ENCODE measurements at places on chromosomes 5 and 9.

DNA sequence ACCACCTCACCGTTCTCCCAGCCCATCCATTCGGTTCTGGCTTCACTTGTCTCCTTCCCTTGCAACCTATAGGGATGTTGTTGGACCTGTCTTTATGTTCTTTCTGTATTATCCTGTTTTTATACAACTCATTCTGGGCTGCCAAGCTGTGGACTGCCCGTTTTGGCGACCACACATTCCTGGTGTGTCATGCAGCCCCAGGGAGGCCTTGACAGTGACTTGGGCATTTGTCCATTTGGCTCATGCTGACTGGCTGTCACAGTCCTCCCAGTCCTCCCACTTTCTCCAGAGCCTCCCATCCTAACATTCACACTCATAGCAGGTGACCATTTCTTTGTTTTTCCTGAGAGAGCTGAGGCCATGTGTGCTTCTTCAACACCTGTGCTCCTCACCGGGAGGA is 136.4 kb downstream of the SLF1 start:
- DNase-seq: no peak

GRCh38 chr9:18564018-18564880 is 90.3 kb downstream of the ADAMTSL1 start:
- no peak for DNase-seq

GRCh38 chr5:74641735-74642542 is 1.4 kb upstream of the ENC1 start:
- peak; percentile 90 for DNase-seq

DNA sequence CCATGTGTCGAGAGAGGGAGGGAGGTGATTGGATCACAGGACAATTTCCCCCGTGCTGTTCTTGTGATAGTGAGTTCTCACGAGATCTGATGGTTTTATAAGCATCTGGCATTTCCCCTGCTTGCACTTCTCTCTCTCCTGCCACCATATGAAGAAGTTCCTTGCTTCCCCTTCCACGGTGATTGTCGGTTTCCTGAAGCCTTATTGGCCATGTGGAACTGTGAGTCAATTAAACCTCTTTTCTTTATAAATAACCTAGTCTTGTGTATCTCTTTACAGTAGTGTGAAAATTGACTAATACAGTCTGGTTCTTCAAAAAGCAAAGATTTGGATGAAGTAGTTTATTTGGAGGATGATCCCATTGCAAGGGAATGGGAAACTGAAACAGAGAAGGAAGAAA is 11.3 kb upstream of the MIER3 start:
- no peak for DNase-seq

DNA sequence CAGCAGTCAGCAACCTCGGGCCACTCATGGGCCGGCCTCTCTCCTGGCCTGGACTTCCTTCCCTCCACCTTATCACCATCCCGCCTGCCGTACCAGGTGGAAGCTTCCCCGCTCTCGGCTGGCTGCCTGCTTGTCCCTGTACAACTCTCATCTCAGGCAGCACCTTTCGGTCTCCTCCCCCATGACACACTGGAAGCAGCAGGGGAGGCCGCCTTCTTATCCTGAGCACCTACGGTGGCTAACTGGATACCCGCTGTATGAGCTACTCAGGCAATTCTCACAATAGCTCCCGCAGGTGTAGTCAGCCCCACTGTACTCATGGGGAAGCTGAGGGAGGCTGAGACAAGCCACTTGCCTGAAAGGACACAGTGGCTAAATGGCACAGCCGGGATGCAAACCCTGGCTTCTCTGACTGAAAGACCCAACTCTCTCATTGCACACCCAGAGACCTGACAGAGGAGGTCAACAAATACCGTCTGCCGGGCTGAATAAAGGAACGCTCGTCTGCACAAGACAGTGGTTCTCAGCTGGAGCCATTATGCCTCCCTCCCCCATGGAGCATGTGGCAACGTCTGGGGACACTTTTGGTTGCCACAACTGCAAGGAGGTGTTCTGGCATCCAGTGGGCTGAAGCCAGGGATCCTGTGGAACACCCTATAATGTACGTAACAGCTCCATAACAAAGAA is 9.6 kb downstream of the STK10 start:
- no peak for DNase-seq

DNA sequence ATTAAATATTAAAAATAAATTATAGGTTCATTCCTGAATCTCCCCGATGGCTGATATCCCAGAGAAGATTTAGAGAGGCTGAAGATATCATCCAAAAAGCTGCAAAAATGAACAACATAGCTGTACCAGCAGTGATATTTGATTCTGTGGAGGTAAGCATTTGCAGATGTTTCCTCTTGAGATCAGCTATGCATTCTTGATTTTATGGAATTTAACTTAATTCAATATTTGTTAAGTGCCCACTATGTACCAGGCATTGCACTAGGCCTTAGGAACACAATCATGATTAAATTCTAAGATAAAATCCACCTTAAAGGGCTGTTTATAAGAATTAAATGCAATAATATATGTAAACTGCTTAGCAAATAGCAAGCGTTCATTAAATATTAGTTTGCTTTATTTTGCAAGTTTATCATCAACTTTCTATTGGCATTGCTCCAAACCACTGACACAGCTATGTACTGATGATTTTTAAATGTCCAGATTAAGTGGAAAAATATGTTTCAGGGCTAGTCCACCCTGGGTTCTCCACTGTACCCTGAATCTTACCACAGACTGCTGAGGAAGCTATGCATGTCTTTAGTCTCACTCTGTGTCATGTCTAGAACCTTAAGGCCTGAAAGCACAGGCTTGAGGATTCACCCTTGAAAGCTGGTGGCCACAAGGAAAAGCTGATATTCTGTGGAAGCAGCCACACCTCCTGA is 33.2 kb downstream of the SLC22A4 start:
- peak; percentile 86 for DNase-seq

DNA sequence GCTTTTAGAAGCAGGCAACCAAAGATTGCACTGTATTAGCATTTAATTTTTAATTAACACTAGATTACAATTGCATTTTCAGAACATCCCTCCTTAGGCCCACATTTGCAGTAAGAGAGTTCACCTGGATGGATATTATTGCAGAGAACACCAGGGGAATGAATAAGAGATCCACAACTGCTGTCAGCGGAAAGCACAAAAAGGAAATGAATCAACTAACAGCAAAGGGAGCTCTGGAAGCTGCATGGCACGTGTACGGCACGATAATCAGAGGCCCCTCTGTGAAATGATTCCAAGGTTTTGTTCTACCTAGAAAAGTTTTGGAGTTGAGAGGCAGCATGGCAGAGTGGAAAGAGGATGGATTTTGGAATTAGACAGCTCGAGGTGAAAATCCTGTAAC is 361.2 kb upstream of the C9orf72 start:
- DNase-seq: no peak

- DNase-seq: peak; percentile 56
These were observed 90.7 kb downstream of the PTCH1 start for GRCh38 chr9:95425910-95426551.

GRCh38 chr9:89149726-89150125 is 28.9 kb downstream of the SHC3 start:
- DNase-seq: peak; percentile 82

GRCh38 chr5:4204276-4205141 is 608.9 kb downstream of the IRX1 start:
- no peak for DNase-seq

DNA sequence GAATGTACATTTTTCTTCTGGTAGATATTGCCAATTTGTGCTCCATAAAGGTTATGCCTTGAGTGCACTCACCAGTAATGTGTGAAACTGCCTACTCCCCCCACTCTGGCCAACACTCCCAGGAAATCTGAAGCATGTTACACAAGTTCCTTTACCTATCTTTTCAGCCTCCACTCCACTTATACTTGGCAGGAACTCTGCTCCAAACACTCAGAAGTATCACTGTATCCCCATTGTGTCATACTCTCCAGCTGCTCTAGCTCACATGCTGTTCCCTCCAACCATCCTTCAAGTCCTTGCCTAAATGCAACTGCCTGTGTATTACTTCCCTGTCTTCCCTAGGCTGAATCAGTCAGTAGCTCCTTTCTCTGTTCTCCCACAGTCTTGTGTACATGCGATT is 28.3 kb downstream of the POU4F3 start:
- DNase-seq: no peak

DNA sequence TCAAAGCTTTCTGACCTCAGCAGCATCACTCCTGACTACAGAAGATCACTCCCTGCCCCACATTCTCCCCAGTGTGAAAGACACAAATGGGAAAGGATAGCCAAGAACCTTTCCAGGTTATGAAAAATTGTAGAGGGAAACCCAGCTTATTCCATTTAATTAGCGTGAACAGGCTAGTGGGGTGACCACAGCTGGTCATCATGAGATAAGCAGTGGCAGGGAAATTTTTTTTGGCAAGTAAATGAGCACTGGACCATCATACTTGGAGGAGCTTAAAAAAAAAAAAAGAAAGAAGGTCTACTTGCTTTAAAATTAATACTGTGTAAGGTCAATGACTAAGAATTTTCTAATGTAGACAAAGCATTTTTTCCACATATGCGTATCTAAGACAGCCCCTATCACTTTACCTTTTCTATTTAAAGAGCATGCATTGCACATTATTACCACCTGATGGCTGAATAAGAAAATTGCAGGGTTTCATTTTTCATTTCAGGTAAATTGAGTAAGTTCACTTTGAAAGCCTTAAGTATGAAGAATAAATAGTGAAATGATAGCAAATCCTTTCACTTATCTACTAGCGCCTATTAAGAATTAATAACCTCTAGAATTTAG is 123.6 kb downstream of the ELAVL2 start:
- no peak for DNase-seq

- peak; percentile 75 for DNase-seq
These were observed 30.7 kb downstream of the IFNW1 start for GRCh38 chr9:21110708-21111576.

- DNase-seq: no peak
These were observed 101.5 kb upstream of the GPBP1 start for GRCh38 chr5:57072218-57072892.

DNA sequence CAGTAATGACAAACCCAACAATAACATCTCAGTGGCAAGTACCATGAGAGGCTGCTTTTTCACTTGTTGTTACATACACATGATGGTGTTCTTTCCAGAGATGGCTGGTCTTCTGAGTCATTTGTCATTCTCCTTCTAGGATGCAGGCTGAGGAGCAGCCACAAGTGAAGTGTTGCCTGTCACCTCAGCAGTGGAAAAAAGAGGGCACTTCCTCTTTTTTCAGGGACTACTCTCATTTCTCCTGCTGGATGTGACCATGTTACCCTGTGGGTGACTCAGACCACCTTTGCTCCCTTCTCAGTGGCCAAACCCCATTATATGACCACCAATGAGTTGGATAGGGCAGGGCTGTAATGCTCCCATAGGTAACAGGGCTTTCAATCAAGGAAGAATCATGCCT is 587.0 kb upstream of the ADAMTS16 start:
- no peak for DNase-seq

- DNase-seq: peak; percentile 39
These were observed 72.3 kb downstream of the SLCO4C1 start for GRCh38 chr5:102223542-102224477.

DNA sequence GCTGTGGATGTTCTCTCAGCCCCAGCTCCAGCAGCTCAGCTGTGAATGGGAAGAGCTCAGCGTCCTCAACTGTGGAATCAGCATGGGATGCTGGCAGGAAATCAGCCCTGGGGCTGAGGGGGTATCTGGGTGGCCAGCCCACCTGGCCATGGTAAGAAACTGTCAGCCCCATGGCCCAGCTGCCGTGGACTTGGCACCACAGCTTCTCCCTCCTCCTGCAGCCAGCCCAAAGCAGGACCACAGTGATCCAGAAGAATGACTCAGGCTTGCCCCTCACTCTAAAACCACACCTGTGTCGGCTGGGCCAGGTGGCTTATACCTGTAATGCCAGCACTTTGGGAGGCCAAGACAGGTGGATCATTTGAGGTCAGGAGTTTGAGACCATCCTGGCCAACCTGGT is 48.0 kb downstream of the SAR1B start:
- no peak for DNase-seq

GRCh38 chr9:35854091-35854762 is 16.0 kb downstream of the OR13J1 start:
- no peak for DNase-seq

- no peak for DNase-seq
These were observed 64.6 kb downstream of the CAST start for GRCh38 chr5:96726802-96727201.

DNA sequence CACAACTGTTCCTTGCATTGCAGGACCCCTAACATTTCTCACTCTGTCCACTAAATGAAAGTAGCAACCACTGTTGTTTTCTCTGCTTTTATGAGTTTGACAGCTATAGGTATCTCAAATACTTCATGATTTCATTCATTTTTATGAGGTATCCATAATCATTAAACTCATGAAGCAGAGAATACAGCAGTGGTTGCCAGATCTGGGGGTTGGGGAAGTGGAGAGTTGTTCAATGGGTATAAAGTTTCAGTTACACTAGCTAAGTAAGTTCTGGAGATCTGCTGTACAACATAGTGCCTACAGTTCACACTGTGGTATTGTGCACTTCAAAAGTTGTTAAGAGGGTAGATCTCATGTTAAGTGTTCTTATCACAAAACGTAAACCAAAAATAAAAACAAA is 23.4 kb upstream of the CAMK4 start:
- no peak for DNase-seq

DNA sequence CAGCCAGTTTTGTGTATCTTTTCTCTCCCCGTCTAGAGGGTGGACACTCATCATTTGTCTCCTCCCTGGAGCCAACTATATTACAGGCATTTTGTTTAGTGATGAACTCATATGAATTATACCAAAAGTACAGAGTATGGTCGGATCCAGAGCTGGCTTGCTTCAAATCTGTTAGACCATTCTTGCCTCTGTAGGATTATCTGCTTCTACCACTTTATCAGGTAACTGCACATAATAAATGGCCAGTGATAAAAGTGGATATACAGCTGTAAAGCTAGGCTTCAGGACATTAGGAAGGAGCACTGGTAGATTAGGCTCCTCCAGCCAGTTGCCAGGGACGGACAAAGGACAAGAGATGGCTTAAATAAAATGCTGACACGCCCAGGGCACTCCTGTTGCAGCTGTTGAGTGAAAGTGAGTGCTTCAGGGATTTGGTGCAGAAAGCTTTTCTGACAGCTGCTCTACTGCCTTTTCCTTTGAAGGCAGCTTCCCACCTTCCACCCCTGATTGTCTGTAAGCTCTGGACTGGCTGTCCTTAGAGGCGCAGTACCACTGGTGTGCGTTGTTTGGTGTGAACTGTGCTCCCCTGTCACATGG is 259.2 kb downstream of the PDZD2 start:
- DNase-seq: no peak

GRCh38 chr9:119337573-119337972 is 31.7 kb downstream of the BRINP1 start:
- no peak for DNase-seq

DNA sequence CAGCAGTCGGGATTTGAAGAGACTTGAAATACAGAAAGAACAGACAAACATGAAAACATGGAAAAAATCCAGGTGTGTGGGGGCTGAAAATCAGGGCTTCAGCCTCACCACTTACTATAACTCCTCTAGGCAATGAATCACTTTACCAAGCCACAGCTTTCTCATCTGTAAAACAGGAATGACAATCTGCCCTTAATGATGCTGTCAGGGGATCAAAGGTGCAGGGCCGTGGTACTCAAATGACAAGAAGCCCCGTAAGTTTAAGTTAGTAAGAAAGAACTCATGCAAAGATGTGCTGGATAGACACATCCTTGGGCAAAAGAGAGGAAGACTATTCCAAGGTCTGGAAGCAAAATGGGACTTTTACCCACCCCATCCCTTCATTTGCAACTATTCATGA is 34.7 kb downstream of the FBXW2 start:
- no peak for DNase-seq

GRCh38 chr9:130300739-130301138 is 35.2 kb downstream of the HMCN2 start:
- DNase-seq: no peak
